ENCODE measurements at places on chromosomes 1 and 21.

- DNase-seq, result no peak
These were observed 7.7 kb downstream of the CACNA1E start for GRCh38 chr1:181490740-181491712.

- no peak for DNase-seq
These were observed 55.6 kb downstream of the GALNT2 start for GRCh38 chr1:230122366-230123279.

GRCh38 chr1:221206076-221206475 lies 326.8 kb downstream of the HLX start:
- no peak for DNase-seq

- no peak for DNase-seq
These were observed 639.7 kb upstream of the CXADR start for GRCh38 chr21:16873176-16873575.

DNA sequence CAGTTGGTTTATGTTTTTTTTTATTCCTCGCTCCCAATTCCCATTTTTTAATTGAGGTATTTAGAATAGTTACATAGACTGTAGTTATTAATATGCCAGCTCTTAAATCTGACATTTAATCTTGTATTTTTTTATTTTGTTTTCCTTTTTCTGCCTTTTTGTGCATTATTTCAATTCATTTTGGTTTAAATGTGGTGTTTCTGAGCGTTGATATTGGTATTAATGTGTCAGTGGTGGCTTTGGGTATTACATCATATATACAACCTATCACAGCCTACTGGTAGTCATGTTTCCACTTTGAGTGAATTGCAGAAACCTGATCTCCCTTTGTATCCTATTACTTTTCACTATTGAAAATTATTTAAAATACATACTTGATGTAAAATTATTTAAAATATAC lies 1027.3 kb downstream of the KCNT2 start:
- DNase-seq, result no peak

GRCh38 chr1:9459816-9460407 lies 79.4 kb upstream of the SLC25A33 start:
- no peak for DNase-seq

GRCh38 chr1:55063577-55063942 lies 24.2 kb downstream of the PCSK9 start:
- no peak for DNase-seq

DNA sequence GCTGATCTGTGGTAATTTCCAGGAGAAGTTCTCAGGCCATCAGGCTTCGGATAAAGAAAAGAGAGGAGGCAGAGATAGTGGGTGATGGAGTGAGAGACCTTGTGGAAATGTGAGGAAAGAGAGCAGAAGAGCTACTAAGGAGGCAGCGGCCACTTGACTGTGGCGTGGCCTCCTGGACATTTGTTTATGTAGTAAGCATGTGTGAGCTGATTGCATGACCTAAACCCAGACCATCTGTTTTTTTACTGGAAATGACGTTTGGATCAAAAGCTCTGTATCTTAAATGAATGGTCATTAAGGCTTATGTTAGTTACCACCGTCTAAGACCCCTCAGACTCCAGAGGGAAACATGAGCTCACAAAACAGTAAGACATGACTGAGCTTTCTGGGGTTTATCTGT lies 13.6 kb downstream of the ATP1B1 start:
- DNase-seq, result no peak

GRCh38 chr1:119943216-119943615 lies 46.9 kb upstream of the ADAM30 start:
- DNase-seq, result no peak

DNA sequence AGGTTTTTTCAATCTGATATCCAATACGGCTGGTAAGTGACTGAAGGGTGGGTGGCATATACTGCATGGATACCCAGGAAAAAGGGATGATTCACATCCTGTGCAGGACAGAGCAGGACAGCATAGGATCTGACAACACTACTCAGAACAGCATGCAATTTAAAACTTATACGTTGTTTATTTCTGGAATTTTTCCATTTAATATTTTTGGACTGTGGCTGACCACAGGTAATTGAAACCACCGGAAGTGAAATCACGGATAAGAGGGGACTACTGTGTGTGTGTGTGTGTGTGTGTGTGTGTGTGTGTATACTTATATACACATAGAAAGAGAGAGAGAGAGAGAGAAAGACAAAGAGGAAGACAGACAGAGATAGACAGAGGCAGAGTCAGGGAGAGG lies 23.0 kb downstream of the ERICH3 start:
- DNase-seq, result no peak

GRCh38 chr1:59696421-59697115 lies 118.2 kb upstream of the HOOK1 start:
- no peak for DNase-seq

GRCh38 chr21:45880097-45881068 lies 101.2 kb upstream of the COL6A1 start:
- peak; percentile 55 for DNase-seq

DNA sequence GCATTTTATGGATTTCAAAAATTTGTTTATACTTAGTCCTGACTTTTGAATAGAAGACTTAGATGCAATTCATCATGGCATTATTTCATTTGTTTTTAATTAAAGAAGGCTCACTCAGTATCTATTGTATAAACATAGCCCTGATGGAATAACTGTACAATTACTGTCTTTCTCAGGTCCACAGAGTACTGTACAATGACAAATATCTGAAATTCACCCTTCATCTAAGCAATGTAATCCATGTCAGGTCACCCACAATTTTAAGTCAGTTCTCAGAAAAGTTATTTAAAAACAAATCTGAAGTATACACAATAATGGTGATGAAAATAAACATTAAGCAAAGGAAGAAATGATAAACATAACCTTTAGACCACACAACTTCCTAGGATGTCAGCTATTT lies 311.9 kb downstream of the GRIK1 start:
- no peak for DNase-seq

DNA sequence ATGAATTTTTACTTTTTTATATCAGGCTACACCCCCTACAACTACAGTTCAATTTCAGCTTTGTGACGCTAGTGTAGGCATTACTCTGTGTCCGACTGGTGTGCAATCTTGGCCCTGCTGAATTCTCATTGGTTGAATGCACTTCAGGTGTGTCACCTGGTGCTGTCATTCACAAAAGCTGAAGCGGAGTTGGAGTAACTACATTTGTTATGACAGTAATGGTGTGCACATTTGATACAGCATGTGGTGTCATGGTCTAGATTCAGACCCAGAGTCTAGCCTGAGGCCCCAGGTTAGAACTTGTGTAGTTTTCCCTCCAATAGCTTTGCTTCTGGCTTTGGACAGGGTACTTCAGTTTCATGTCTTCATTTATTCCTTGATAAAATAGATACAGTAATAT lies 88.7 kb downstream of the C1orf94 start:
- DNase-seq, result no peak

GRCh38 chr1:56814205-56814604 lies 5.0 kb downstream of the FYB2 start:
- no peak for DNase-seq

DNA sequence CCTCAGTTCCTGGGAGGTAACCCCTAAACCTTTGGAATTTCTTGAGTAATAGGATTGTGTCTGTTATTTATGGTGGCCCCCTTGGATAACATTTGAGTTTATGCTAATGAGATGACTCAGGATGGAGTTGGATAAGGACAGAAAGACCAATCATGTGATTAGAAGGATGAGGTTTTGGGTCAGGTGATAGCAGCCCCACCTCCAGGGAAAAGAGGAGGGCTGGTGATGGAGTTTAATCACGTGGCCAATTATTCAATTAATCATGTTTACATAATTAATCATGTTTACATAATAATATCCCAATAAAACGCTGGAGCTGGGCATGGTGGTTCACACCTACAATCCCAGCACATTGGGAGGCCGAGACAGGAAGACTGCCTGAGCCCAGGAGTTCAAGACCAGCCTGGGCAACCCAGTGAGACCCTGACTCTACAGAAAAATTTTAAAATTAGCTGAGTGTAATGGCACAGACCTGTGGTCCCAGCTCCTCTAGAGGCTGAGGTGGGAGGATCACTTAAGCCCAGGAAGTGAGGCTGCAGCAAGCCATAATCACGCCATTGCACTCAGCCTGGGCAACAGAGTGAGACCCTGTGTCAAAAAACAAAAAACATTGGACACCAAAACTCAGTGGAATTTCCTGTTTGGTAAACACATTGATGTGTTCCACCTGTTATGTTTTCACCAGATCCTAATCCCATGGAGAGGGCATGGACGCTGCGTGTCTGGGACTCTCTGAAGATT lies 73.3 kb downstream of the NUP210L start:
- DNase-seq, result no peak

GRCh38 chr1:37828410-37829074 lies 20.5 kb upstream of the YRDC start:
- DNase-seq, result no peak

DNA sequence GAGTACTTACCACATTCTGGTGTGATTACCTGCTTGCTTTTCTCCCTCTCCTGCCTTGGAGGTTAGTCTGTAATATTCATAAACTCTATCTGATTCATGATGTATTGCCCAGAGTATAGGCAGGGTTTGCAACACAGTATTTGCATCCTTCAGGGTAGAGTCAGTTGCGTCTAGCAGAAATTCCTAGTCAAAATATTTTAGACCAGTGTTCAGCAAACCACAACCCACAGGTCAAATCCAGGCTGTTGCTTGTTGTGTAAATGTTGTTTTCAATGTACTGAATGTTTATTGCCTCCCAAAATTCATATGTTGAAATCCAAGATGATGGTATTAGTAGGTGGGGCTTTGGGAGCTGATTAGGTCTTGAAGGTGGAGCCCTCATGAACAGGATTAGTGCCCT lies 82.9 kb downstream of the NGF start:
- DNase-seq, result no peak

- DNase-seq, result no peak
These were observed 15.5 kb downstream of the PPP1R15B start for GRCh38 chr1:204396015-204396583.

DNA sequence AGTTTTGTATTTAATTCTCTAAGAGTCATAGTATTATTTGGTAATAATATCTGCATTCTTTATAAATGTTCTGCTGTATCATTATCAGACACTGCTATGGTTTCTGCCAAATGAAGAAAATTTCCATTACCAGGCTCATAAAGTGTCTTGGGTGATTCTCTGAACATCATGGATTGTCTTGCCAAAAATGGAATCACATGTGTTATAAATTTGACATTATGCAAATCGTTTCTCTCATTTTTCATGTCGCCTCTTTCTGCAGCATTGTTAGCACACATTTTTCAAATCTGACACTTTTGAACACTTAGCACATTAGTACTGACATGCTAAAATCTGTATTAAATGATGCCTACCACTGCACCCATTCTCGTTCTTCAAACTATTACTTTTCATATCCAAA lies 74.2 kb upstream of the NEK7 start:
- DNase-seq, result no peak

DNA sequence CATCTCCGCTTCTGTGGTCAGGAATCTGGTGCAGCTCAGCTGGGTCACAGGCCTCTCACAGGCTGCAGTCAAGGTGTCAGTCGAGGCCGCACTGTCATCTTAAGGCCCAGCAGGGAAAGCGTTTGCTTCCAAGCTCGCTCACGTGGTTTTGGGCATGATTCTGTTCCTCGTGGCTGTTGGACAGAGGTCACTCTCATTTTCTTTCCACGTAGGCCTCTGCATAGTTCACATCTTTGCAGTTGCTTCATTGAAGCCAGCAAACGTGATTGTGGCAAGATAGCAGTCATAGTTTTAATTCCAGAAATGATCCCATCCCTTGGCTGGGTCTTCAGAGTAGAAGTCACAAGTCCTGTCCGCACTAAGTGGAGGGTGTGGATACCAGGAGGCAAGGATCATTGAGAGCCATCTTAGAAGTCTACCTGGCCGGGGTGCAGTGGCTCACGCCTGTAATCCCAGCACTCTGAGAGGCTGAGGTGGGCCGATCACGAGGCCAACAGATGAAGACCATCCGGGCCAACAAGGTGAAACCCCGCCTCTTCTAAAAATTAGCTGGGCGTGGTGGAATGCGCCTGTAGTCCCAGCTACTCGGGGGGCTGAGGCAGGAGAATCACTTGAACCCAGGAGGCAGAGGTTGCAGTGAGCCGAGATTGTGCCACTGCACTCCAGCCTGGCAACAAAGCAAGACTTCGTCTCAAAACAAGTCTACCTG lies 24.5 kb downstream of the NECAP2 start:
- no peak for DNase-seq

DNA sequence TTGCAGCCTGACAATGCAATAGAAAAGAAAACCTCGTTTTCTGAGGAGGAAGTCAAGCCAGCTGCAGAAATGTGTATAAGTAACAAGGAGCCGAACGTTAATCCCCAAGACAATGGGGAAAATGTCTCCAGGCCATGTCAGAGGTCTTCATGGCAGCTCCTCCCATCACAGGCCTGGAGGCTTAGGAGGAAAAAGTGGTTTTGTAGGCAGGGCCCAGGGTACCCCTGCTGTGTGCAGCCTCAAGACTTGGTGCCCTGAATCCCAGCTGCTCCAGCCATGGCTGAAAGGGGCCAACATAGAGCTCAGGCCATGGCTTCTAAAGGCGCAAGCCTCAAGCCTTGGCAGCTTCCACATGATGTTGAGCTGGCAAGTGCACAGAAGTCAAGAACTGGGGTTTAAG lies 78.0 kb upstream of the HOOK1 start:
- DNase-seq, result no peak

- DNase-seq, result no peak
These were observed 127.7 kb upstream of the CAMK1G start for GRCh38 chr1:209455661-209456358.

DNA sequence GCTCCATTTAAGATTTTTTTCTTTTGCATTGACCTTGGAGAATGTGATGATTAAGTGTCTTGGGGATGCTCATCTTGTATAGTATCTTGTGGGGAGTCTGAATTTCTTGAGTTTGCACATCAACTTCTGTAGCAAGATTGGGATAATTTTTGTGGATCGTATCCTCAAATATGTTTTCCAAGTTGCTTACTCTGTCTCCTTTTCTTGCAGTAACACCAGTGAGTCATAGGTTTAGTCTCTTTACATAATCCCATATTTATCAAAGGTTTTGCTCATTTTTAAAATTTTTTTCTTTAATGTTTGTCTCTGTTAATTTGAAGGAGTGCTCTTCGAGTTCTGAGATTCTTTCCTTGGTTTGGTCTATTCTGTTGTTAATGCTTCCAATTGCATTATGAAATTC lies 41.7 kb upstream of the ANGPTL1 start:
- DNase-seq, result no peak

- no peak for DNase-seq
These were observed 27.4 kb downstream of the EPHB2 start for GRCh38 chr1:22738069-22738435.

GRCh38 chr1:28127617-28128257 lies 39.3 kb upstream of the EYA3 start:
- DNase-seq, result no peak

DNA sequence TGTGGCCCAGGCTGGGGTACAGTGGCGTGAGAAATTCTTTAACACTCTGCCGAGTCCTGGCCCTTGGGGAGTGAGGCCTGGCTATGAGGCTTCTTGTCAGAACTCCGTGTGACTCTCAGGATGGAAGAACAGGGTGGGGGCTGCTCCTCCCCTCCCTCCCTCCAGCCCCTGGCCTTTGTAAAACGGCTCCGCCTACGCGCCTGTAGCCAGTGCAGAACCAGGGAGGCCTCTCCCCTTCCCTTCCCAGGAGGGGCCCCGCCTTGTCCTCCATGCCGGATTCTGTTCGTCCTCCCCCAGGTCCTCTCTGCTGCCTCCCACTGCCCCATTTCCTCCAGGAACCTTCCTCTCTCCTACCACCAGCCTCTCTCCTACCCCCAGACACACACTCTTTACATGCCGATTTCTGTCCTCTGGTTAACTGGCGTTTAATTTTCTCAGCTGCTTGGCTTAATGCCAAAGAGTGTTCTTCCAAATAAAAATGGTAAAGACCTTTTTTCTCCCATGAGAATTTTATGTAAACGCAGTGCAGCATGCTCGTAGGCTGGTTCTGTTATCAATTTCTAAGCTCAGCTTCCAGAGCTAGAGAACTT lies 21.0 kb downstream of the PDE9A start:
- no peak for DNase-seq
